Activated CD4-positive, alpha-beta T cell treated with anti-CD3 and anti-CD28 coated beads for 48 hours (primary cell): ENCODE measurements at places on chromosomes 2 and 18.

- no peak for DNase-seq
These were observed 316.6 kb upstream of the MEX3C start for GRCh38 chr18:51514128-51514527.

GRCh38 chr18:2573408-2573807 lies 2.1 kb downstream of the NDC80 start:
- no peak for DNase-seq

- no peak for DNase-seq
These were observed 144.8 kb downstream of the PLCL1 start for GRCh38 chr2:197949224-197949623.

DNA sequence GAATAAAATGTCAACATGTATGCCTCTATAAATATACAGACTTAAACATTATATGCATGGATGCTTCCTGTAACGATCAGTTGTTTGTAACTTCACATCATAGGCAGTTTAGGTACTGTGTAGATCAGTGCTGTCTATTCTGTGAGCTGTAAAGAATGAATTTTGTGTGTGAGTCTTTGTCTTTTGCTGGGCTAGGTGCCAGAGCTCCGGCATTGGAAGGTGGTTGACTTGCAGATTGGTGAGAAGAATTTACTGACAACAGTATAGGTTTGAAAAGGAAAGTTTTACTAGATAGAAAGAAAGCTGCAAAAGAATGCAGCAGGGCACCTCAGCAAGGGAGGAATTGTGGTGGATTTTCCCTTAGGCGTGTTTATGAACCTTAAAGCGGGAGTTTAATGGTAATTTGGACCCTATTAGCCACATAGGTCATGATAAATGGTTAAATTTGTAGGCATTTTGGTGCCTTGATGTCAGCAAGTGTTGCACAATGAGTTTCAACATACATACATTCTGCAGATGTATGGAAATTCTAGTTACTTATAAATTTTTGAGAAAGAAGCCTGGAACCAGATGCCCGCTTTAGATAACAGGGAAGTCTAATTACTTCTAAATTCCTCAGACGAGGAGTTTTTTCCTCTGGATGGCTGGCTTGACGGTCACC lies 6.7 kb upstream of the QPCT start:
- DNase-seq = no peak

DNA sequence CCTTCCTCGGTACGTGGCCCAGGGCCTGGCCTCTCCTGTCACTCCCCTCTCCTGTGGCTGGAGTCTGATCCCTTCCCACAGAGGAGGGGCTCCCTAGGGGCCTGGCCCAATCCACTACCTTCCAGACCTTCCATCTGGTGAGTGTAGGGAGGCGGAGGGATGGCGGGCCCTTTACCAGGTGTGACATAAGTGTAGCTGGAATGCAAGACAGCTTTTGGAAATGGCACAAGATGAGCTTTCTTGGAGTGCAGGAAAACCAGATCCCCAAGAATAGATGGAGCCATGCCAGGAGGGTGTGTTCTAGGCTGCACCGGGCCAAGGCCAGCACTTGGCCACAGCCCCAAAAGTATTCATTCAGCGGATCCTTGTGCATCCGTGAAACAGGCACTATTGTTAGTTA lies 30.1 kb downstream of the IGFBP5 start:
- no peak for DNase-seq

DNA sequence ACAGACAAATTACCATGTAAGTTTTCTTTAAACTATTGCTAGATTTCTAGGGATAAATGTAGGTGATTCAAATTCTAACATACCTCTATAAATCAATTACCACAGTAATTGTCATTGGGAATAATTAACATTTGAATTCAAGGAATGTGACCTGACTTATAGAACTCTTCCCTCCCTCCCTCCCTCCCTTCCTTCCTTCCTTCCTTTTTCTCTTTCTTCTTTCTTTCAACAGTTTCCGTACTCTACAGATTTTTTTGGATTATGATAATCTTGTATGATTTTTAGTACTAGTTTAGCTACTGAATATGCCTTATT lies 18.2 kb upstream of the FTCDNL1 start:
- no peak for DNase-seq

- DNase-seq = no peak
These were observed 129.1 kb downstream of the ARHGAP15 start for GRCh38 chr2:143258126-143258892.
